ENCODE measurements at places on chromosomes 2 and 18.
A peak's percentile ranks its signal among the peaks of the same experiment; 100 is the strongest.

GRCh38 chr18:36786686-36787085 lies 42.1 kb downstream of the TPGS2 start:
- peak; percentile 63 for DNase-seq

- DNase-seq = no peak
Observed at GRCh38 chr2:212997526-212998020, 153.8 kb downstream of the IKZF2 start.

DNA sequence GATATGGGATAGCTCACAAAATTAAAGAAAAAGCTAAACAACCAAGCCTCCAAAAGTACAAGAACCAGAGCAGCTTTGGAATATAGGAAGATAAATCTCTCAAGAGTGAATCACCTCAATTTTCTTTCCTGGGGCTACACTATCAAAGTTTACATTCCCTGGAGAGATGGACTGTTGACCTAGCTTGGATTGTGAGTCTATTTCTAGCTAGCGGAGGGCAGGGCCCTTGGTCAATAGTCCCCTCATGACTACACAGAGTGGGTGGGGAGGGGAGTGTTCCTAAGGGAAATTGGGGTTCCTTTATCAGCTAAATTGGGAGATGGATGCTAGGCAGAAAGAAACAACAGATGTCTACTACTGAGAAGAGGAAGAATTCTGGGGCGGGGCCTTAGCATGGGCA lies 29.9 kb upstream of the EIF2AK3 start:
- no peak for DNase-seq

DNA sequence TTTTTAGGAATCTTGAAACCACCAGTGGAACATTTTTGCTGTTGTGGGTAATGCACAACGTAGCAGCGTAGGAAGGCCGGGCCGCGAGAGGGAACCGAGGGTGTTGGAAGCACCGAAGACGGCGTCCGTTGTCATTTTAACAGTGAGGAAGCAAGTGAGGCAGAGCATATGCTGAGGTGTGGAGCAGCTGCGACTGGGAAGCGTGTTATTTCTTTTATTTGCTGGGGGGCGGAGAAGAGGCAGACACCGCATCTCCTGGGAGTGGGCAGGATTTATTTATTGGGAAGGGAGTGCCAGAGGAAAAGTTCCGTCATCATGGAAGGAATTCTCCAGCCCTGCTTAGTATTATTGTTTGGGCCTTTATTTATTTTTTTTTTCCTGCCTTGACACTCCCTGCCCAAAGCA lies 232.8 kb downstream of the KLHL29 start:
- DNase-seq = peak; percentile 55

- no peak for DNase-seq
Observed at GRCh38 chr18:26386002-26386401, 159.8 kb downstream of the TAF4B start.

DNA sequence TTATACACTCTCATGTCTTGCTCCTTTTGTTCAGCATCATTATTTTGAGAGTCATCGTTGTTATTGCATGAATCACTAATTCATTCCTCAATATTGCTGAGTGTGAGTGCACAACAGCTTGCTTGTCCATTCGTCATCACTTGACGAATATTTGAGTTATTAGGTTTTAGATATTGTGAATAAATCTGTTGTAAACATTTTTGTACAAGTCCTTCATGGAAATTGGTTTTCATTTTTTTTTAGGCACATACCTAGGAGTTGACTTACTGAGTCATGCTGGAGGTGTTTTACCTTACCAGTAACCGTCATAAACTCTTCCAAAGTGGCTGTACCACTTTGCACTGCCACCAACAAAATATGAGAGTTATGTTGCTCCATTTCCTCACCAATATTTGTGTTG lies 84.2 kb upstream of the NCK2 start:
- no peak for DNase-seq

GRCh38 chr2:158953926-158954763 lies 14.3 kb upstream of the TANC1 start:
- peak; percentile 86 for DNase-seq

GRCh38 chr2:10126632-10127026 lies 4.1 kb downstream of the RRM2 start:
- DNase-seq = no peak

- no peak for DNase-seq
Observed at GRCh38 chr2:223612501-223612900, 10.3 kb upstream of the SCG2 start.

GRCh38 chr2:186584053-186584452 lies 5.8 kb upstream of the ITGAV start:
- DNase-seq = no peak

DNA sequence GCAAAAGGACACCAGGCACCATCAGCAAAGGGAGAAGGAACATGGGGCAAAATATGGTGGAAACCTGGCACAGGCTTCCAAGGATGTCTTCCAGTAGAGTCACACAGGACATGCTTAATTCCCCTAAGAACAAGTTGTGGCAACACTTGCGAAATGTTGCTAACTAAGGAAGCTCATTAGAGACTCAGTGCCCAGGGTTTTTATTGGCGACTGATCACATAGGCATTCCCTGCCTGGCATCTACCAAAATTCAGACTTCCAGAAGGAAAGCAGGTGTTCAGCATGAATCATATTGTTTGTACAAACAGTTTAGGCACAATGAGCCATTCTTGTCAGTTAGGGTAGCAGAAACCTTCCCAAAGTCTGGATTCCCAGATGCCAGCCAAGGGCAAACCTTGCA lies 25.7 kb downstream of the SLC4A1AP start:
- no peak for DNase-seq

DNA sequence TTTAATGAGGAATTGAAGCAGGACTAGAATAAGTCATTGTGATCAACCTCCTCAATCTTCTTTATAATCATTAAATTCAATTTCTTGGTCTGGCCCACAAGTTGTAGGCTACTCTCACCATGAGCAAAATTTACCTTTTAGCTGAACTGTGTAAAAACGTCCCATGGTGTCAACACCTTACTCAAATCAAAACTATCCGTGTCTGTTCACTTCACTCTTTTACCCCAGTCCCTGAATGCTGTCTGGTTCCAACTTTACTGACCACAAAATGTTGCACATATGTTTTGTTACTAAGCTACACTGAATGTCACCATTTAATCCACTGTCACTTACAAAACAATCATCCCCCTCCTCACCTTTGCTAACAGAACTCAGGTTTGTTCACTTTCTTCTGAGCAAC lies 951.6 kb upstream of the SLC39A10 start:
- DNase-seq = no peak

- peak; percentile 76 for DNase-seq
Observed at GRCh38 chr2:204544961-204545860, at the start of gene PARD3B. PARD3B (plus strand) TSS chr2:204545475; CDS start chr2:204546000, 525 bp downstream.

- no peak for DNase-seq
Observed at GRCh38 chr2:118498943-118499342, 348.5 kb downstream of the EN1 start.

DNA sequence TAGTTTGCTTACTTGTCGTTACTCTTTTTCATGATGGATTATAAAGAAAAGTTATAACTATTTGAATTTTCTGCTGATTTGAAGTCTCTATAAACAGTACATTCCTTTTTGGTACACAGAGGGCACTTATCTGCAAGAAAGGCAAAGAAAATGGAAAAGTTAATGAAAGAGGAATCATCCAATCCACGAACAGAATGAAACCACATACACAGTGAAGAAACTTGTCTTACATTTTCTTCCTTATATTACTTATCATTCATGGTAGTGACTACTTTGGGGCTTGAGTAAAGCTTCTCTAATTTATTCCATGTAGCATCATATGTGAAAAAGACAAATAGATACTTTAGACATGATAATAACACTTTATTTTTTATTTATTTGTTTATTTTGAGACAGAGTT lies 14.8 kb upstream of the ACTR3 start:
- DNase-seq = no peak

- no peak for DNase-seq
Observed at GRCh38 chr18:79938196-79938595, 13.3 kb downstream of the SLC66A2 start.

- no peak for DNase-seq
Observed at GRCh38 chr2:24495451-24495850, 4.4 kb downstream of the NCOA1 start.

DNA sequence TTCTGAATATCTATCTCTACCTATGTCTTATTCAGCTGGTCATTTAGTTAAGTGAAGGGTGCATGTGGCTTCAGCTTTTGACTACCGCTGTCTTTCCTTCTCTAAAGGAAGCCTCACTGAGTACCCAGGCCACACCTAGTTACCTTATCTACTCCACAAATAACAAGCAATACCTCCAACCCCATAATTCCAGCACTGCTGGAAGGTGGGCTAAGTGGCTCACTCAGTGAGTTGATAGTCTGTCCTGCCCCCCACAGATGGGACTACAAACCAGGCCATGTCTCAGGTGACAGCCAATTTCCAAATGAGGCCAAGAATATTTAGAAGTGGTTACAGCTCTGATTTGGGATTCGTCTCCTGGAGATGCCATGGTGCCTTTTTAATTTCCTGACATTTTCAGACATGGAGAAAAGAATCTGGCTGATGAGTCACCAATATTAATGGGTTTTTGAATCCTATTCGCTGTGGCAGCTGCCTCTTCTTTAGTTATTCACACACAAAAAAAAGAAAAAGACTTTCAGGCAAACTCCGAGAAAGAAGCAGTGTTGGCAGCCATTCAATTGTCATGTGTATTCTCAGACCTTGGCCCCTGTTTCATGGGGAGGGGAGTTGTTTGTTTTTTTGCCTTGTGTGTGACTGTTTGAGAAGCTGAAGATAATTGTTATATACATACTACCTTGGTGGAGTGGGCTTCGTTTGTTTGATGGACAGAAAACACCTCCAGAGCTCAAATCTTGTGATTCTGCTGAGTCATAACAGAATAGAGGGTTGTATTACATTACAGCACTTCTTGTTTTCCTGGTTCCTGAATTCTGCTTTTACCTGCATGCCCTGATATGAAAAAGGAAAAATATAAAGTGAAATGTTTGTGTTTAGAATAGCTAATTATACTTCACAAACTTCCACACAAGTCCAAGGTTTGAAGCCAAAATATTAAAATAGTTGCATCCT lies 64.2 kb downstream of the SCG2 start:
- DNase-seq = no peak

Measured in left cardiac atrium (tissue), 4 donors.